ENCODE measurements at places on chromosomes 3 and 15.

DNA sequence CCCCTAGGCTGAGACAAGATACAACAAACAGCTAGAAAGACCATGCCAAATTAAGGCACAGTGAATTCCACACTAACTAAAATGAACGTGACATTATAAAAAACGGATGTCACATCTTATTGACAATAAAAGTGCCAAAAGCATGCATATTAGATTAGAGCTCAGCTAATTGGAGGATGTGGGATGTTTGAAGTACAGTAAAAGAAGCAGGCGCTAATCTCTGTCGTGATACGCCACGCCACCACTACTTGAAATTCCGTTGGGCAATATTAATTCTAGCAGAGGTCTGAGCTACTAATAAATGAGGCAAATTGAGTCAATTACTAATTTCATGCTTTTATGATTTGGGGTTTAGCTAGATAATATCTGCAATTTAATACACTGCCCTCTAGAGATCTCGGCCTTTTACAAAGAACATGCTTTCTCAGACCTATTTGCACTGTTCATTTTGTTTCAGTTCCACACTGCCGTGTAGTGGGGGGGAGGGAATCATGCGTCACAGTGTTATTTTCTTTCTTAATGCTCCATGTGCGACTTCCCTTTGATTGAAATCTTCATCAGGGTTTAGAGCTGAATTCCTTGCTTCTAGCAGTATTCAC, 52.9 kb upstream of the ROBO2 start:
- DNase-seq, result no peak

GRCh38 chr3:146249921-146250320, 984 bp downstream of the PLSCR4 start:
- DNase-seq, result no peak

DNA sequence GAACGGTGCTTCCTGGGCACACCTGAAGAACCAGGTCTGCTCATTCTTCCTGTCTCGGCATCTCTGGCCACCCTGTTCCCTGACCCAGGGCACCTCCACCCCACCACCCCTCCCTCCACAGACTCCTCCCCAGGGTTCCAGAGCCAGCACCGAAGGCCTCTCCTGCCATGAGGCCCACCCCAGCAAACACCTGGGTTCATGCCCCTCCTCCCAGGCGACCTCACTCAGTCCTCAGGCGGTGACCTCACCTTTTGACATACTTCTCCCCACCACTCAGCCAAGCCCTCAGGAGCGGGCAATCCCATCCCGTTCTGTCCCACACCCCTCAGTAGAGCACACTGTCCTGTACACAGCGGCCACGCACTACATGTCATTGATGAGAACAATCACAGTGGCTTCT, 72.3 kb downstream of the RPN1 start:
- DNase-seq, result no peak

- peak; percentile 95 for DNase-seq
Observed at GRCh38 chr3:20648294-20648693, 462.3 kb upstream of the SGO1 start.

GRCh38 chr3:99515891-99516290, 122.5 kb upstream of the COL8A1 start:
- DNase-seq, result no peak

GRCh38 chr3:87227835-87228144, 681 bp downstream of the CHMP2B start:
- no peak for DNase-seq

GRCh38 chr15:58931987-58932588, 1.4 kb downstream of the SLTM start:
- peak; percentile 54 for DNase-seq

Measured in fibroblast of skin of right biceps (primary cell).